ENCODE measurements at places on chromosomes 5 and 9.

DNA sequence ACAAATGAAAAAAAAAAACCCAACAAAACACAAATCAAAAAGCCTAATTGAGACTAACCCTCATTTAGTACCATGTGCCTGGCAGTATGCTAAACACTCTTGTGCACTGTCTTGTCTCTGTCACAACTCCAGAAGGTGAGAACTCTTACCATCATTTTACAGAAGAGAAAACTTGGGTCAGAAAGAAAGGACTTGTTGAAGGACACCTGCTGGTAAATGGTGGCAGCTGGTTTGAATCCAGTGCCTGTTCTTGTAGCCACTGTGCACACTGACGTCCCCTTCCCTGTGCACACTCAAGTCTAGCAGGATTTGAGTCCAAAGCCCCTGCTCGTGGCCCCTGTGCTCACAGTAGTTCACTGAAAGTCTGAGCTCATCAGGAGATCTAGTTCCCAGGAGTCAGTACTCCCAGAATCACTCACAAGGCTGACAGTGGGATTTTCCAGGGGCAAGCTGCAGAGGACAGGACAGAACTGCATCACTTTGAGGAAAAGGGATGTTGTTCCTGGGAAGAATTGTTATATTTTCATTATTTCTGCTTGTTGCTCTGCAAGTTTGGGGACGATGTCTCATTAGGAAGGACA lies 43.0 kb upstream of the HSD17B4 start:
- no peak for DNase-seq

GRCh38 chr5:122897283-122897602 lies 51.8 kb downstream of the SNX24 start:
- no peak for DNase-seq

DNA sequence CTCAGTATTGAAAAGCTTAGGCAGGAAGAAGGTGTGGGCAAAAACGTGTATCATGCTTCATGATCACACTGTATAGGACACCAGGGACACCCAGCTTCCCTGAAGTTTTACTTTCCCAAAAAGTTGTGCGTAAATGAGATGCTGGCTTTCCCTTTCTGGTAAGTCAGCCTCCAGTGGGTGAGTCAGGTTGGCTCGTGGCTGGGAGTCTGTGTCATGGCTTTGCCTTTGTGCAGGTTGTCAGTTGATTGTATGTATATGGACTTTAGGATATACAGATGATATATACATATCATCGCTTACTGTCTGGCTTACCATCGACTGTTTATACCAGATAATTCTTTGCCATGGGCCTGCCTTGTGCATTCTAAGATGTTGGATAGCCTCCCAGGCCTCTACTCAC lies 34.2 kb downstream of the ADRB2 start:
- peak; percentile 44 for DNase-seq

DNA sequence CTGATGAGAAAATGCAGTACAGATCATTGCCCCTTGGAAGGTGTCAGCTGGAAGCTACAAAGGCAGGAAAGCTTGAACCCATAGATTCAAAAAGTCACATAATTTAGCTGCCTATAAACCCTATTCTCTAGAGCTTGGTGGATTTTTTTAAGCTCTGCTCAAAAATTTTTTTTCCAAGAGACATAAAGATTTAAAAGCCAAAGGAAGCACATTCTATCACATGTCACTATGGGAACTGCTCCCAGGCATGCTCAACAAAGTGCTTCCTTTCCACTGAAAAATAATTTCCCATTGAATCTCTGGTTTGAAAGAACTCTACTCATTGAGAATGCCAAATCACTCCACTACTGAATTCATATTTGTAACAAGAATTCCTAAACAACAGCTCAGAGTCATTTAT lies 419.8 kb downstream of the CETN3 start:
- DNase-seq: no peak

- DNase-seq: no peak
Measured at GRCh38 chr5:157566902-157567489, 8.6 kb downstream of the ADAM19 start.

DNA sequence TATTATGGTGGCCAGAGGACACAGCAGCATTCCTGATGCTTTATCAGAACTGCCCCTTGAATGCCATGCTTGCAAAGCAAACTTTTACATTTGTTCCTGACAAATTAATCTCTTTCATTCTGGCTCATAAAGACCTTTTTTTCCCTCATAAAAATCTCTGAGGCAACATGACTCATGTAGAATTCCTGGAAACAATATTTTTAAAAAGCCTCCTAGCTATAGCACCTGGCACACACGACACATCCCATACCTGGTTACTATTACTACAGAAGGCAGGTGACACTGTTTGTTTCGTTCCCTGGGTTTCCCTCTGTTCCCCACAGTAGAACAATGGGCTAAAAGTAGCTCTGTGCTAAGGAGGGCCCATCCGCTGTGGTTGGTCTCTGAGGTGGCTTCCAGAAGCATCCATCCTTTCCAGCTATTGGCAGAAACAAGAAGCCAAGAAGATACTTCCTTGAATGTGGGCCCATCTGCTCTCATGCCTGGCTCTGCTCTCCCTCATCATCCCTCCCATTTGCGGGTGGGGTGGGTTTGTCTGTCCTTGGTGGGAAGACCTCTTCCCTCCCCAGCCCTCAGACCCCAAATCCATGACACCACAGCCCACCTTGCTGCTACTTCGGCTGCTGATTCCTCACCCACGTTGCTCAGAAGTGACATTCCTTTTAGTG lies 59.1 kb downstream of the GALNT12 start:
- no peak for DNase-seq

DNA sequence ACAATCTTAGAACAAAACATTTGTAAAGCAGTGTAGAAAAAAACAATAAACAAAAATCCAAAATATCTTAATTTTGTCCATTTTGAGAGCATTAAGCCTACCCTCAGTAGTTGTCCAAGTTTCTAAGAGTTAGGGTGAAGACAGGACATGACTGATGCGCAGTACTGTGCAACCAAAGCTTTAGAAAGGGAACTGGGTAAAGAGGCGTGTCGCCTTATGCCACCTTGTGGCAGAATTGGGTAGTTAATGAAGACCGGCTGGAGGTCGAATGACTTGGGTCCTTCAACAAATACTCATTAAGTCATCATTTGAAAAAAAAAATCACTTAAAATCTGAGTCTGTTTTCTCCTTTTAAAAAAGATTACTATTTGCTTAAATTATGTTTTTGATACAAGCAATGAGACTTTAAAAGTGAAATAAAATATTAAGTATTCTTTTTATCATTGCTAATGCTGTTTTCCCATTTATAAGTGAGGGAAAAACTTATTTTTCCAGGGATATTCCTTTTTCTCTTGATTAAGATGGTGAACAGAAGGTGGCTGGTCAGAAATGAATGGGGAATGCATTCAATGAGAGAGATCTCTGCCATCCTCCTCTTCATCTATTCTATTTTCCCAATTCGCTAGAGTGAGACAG lies 3.5 kb upstream of the RNF20 start:
- peak; percentile 64 for DNase-seq

GRCh38 chr9:69333716-69334115 lies 8.7 kb downstream of the ENTREP1 start:
- DNase-seq: no peak

DNA sequence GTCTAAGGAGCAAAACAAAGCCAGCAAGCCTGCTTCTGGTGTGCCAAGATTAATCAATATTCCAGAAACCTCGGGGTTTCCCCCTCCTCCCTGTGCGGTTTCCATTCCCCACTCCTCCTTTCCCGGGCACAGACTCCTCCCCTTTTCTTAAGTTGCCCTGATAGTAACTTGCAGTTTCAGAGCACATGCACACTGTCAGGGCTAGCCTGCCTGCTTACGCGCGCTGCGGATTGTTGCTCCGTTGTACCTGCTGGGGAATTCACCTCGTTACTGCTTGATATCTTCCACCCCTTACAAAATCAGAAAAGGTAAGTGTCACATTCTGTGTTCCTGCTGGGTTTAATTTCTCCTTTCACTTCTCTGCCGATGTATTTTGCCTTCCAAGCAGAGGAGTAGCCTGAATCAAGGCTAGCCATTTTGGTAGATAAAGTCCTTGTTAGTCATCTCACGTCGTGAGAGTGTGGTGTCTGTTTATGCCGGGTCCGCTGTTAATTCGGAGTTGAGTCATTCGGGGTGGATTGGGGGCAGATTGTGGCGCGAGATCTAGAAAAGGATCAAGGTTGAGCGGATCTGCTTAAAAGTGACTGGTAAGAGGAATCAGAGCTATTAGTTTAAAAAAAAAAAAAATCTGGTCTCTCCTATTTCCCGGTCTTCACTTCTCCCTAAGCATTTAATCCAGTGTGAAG lies at the start of gene SLC1A3:
Gene SLC1A3 (plus strand): TSS at position 179 of the 686 bp plus-strand sequence. CDS start 1,818 bp downstream, outside the sequence.
- peak; percentile 62 for DNase-seq

- no peak for DNase-seq
Measured at GRCh38 chr5:107744418-107745330, 73.9 kb upstream of the EFNA5 start.

DNA sequence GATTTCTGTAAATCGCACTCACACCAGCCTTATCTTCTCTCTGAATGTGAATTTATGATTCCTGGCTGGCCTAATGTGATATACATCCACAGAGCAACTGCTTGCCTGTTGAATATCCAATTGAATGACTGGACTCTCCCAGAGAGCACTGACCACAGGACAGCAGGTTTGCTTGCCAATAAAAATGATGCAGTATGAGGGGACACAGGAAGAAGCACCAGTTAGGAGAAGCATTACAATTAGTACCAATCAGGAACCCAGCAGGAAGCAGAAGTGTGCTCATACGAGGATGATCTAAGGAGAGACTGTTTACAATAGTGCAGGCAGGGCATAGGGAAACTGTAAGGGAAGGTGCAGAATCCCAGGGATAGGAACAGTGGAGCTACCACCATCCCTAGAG lies 127.2 kb upstream of the ZNF366 start:
- peak; percentile 21 for DNase-seq

DNA sequence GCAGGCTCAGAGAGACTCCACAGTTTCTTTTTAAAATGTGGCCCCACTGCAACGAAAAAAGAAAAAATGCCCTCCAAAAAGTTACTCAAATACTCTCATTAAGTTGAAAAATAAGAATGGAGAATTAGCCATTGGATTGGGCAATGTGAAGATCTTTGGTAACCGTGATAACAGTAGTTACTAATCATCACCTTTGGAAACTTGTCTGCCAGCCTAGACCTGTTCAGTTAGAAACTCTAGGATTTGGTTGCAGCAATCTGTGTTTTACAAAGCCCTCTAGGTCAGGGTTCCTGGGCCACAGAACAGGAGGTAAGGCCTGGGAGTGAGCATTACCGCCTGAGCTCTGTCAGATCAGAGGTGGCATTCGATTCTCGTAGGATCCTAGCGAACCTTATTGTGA lies 34.2 kb downstream of the VPS13A start:
- DNase-seq: no peak

DNA sequence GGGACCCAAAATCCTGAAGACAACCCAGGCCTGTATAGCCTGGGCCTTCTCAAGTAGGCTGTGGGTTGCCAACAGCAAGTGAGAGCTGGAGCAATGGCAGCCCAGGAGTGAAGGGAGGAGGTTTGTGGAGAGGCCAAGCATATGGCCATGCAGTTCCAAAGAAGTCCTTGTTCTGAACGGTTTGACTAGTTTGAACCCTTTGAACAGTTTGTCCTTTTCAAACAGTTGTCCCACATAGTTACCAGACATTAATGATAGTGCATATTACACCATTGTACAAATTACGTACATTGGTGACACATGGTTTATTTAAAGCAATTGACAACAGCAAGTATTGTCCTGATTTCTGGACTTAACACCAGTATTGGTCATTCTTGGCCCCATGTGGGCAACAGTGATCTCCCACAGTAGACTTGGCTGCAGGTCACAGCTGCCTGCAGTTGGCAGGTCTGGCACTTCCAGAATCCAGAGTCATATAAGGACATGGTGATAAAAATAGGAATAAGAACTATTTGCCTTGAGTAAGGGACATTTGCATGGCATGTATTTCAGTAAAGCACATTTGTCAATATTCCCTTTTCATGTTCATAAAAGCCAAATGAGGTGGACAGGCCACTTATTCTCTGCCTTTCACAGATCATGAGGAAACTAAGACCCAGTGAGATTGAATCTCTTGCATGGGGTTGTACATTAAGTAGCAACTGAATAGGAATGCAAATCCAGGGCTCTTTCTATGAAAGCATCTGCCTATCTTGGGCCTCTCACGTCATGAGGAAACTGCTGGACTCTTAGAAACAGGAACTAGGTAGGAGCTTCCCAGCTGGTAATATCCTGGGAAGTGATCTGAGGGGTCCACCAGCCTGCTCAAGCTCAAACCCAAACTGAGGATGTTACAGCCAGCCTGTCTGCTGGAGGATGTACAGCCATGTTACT lies 30.3 kb downstream of the SLC25A48 start:
- DNase-seq: no peak

DNA sequence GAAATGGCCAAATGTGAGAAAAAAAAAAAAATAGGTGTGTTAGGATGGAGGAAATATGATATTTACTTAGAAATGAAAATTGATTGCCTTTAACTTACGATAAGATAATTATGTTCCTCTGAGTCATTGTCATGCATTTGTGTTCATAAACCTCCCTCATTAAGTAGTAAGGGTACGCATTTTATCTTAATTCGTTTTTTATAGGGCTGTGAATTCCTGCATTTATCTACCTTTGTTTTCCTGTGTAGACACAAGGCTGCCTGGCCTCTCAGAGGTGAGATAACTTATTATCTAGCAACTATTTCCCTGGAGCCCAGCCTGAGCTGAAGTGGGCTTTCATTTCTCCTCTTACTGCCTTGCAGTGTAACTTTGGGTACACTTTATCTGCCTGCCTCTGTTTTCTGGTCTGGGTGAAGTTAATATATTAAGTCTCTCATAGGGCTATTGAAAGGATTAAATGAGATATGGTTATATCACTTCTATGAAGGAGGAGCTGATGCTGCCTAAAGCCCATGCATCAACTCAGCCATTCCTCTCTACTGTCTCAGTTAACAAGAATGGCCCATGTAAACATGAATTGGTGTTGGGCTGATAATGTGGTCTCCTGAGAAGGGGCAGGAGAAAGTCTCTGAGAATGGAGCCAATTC lies 103.8 kb upstream of the KLF4 start:
- DNase-seq: no peak

DNA sequence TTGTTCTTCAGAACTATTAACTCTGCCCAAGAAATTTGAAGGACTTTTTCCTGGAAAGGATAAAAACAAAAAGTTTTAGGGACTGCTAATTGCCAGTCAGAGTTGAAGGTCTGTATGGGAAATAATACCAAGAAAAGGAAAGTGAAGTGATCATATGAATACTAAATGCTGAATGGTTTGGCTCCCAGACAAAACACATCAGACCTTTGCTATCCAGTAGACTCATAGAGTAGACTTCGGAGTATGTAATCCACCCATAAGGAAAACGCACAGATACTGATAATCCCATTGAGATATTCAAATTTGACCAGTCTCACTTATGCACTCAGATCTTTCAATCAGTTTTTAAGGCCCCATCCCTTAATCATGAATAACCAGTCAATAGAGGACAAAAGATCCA lies 319.0 kb upstream of the PTGER4 start:
- DNase-seq: no peak

GRCh38 chr5:176583076-176583475 lies 26.9 kb downstream of the GPRIN1 start:
- no peak for DNase-seq

GRCh38 chr5:76391014-76391413 lies 12.1 kb upstream of the IQGAP2 start:
- DNase-seq: no peak

- no peak for DNase-seq
Measured at GRCh38 chr9:82284758-82285157, 296.2 kb downstream of the SPATA31D1 start.
